Activated CD8-positive, alpha-beta T cell treated with anti-CD3 and anti-CD28 coated beads for 36 hours (primary cell): ENCODE measurements at places on chromosomes 16 and 17. TPM values are rescaled to one million over a fixed set of nuclear protein-coding genes. Genes with fewer than 3 reads are reported as not detected.

Gene KRTAP3-2
- total RNA-seq = not detected

Gene ZNF267
- 67.7 TPM for total RNA-seq

Gene CORO1A
- 1,151 TPM for total RNA-seq

Gene NPIPA3
- total RNA-seq = 3.0 TPM

Gene SLC46A1
- total RNA-seq = 2.1 TPM

Gene IRX5
- 0.34 TPM for total RNA-seq

Gene CSH1
- not detected for total RNA-seq

Gene SOCS7
- total RNA-seq = 18.0 TPM

Gene ZPBP2
- total RNA-seq = not detected

Gene BCL6B
- total RNA-seq = 2.4 TPM

Gene KCNJ16
- total RNA-seq = not detected

Gene MAPT
- 1.4 TPM for total RNA-seq

Gene CD300H
- not detected for total RNA-seq

Gene ST6GALNAC1
- total RNA-seq = not detected

Gene HSD11B2
- total RNA-seq = 1.6 TPM

Gene VMO1
- total RNA-seq = not detected

Gene KRTAP9-2
- not detected for total RNA-seq

Gene TSPAN10
- 0.22 TPM for total RNA-seq

Gene NEURL4
- total RNA-seq = 40.4 TPM

Gene HBM
- not detected for total RNA-seq

Gene HCRT
- not detected for total RNA-seq

Gene NDE1
- total RNA-seq = 103 TPM

Gene HAS3
- 0.11 TPM for total RNA-seq

Gene TUBG2
- total RNA-seq = 7.5 TPM

Gene UMOD
- total RNA-seq = not detected

Gene GRIN2A
- not detected for total RNA-seq

Gene NHERF2
- 3.0 TPM for total RNA-seq

Gene NOXO1
- not detected for total RNA-seq

Gene TSPOAP1
- 21.1 TPM for total RNA-seq

Gene DLG4
- total RNA-seq = 9.7 TPM

Gene PPM1E
- total RNA-seq = 0.07 TPM

Gene EPN3
- not detected for total RNA-seq

Gene MYH1
- not detected for total RNA-seq

Gene PRRT2
- total RNA-seq = 1.5 TPM

Gene CCL3
- total RNA-seq = 230 TPM

Gene CCL8
- total RNA-seq = not detected

Gene CCDC154
- total RNA-seq = 1.4 TPM

Gene SLC7A5
- 230 TPM for total RNA-seq

Gene COIL
- 20.8 TPM for total RNA-seq

Gene ZG16B
- total RNA-seq = 2.1 TPM

Gene TEKT5
- total RNA-seq = 0.43 TPM
